ENCODE measurements at places on chromosomes 12 and 14.

DNA sequence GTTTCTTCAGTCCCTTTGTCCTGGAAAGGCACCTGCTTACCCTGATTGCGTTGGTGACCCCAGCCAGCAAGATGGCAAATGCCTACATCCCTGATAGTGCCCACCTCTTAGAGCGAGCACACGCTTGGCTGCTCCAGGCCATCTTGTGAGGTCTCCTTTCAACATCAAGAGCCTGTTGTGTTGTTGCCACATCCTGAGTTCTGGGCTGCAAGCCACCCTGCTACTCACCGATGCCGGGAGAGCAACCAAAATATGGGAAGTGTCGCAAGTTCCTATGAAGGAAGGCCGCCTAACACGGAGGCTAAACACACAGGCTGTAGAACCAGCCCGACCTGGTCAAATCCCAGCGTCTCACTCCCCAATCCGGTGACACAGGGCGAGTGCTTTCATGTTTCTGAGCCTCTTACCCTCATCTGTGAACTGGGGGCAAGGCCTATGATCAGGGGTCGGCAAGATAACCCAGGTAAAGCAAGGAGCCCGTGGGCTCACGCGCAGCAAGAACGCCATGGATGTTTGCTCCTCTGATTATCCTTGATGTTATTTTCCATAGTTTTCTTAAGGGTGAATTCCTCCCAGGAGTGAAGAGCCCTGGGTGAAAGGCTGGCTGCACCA, 98.4 kb downstream of the LGMN start:
- DNase-seq: no peak

GRCh38 chr12:103882861-103883596, 42.0 kb upstream of the NT5DC3 start:
- no peak for DNase-seq

GRCh38 chr14:69661194-69661537, 49.8 kb downstream of the SUSD6 start:
- no peak for DNase-seq

DNA sequence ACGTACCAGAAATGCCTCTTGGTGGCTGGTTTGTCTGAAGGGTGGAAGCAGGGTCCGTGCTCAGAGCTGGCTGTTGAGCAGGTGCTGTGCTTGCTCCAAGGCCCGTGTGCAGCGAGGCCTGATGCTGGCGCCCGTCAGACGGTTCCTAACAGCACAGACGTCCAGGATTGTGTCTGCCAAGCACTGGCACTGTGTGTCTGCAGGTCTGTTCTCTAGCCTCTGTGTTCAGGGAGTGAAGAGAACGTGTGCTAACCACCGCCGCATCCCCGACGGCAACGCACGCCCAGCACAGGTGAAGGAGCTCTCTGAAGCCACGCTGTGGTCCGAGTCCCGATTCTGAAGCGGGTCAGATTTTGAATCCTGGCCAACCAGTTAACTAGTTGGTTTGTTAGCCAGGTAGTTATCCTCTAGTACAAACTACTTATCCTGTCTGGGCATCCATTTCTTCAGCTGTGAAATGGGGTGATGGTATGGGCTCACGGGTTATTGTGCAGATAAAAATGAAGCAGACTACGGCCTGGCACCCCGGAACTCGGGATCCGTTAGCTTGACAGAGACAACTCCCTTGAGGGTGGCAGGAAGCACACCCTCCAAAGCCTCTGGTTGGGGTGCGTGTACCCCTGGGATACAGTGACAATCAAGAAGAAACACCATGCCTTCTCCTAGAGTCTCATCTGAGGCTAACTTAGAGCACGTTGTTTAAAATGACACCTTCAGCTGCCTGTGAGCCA, 18.6 kb upstream of the TDRD9 start:
- DNase-seq: no peak

- no peak for DNase-seq
Observed at GRCh38 chr14:65471038-65471878, 58.7 kb downstream of the FUT8 start.
